Muscle of leg (tissue), 16 donors: ENCODE measurements at places on chromosomes 3 and 15.

DNA sequence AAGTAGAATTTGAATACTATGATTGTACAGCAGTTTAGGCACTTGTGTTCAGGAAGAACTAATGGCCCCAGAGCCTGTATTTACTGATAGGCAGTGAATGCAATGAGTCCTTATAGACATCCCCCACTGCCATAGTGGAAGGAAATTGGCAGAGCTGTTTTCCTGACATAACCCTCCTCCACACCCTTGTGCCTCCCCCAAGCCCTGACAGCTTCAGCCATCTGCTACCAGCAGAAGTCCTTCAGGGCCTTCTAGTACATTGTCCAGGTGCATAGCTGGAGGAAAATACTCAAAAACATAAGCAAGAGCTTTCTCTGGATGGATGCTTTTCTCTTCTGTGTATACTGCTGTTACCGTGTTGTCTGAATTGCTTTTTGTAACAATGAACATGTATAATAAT lies 20.6 kb downstream of the ARHGAP31 start:
- DNase-seq = no peak

GRCh38 chr3:160643994-160644393 lies 33.0 kb upstream of the ARL14 start:
- no peak for DNase-seq

DNA sequence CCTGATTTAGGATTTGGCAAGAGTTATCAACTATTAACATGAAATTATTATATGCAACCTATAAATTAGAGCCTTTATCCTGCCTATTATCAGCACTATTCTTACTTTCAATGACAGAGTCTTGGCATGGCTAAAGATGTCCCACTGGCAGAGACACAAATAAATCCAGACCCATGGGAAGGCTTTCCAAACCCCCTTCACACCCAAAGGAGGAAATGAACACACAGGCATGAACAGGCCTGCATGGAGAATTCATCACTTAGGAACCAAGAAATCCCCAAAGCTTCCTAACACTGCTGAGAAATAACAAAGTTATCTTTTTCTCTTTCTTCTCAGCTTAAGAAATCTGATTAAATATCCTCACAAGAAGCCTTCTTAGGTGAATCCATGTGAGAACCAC lies 213.9 kb downstream of the OCA2 start:
- no peak for DNase-seq

- no peak for DNase-seq
These were observed 158.8 kb downstream of the KLF13 start for GRCh38 chr15:31485431-31485830.

- no peak for DNase-seq
These were observed 29.5 kb downstream of the GYG1 start for GRCh38 chr3:149020839-149021252.

DNA sequence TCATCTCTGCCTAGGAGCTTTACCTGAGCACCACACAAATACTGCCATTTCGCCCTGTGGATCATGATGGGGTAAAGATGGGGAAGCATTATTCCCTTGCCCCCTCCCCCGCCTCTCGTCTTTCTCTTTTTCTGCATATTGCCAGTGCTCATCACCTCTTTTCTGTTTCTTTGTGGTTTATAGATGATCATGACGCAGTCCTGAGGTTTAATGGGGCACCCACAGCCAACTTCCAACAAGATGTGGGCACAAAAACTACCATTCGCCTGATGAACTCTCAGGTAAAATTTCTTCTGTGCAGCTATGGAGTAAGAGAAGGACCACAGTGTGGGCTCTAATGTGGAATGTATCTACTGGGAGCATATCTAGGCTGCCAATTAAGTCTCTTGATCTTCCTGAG lies 88.2 kb downstream of the RPL39L start:
- DNase-seq = no peak

- peak; percentile 12 for DNase-seq
These were observed 39.0 kb downstream of the MNS1 start for GRCh38 chr15:56425976-56426375.

- DNase-seq = no peak
These were observed 33.9 kb downstream of the SHQ1 start for GRCh38 chr3:72814308-72814707.
